ENCODE measurements at places on chromosomes 1 and 21. TPM values are rescaled to one million over a fixed set of nuclear protein-coding genes. Genes with fewer than 3 reads are reported as not detected.
A peak's percentile ranks its signal among the peaks of the same experiment; 100 is the strongest.

GRCh38 chr1:244409701-244410100 is 42.0 kb downstream of the ADSS2 start:
- no peak for DNase-seq

DNA sequence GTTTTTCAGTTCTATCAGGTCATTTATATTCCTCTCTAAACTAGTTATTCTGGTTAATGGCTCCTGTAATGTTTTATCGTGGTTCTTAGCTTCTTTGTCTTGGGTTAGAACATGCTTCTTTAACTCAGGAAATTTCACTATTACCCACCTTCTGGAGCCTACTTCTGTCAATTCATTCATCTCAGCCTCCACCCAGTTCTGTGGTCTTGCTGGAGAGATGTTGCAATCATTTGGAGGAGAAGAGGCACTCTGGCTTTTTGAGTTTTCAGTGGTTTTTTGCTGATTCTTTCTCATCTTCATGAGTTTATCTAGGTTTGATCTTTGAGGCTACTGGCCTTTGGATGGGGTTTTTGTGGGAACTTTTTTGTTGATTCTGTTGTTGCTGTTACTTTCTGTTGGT is 213.0 kb downstream of the BRINP2 start:
- no peak for DNase-seq

- peak; percentile 54 for DNase-seq
Observed at GRCh38 chr1:208557046-208557722, 313.0 kb upstream of the PLXNA2 start.

DNA sequence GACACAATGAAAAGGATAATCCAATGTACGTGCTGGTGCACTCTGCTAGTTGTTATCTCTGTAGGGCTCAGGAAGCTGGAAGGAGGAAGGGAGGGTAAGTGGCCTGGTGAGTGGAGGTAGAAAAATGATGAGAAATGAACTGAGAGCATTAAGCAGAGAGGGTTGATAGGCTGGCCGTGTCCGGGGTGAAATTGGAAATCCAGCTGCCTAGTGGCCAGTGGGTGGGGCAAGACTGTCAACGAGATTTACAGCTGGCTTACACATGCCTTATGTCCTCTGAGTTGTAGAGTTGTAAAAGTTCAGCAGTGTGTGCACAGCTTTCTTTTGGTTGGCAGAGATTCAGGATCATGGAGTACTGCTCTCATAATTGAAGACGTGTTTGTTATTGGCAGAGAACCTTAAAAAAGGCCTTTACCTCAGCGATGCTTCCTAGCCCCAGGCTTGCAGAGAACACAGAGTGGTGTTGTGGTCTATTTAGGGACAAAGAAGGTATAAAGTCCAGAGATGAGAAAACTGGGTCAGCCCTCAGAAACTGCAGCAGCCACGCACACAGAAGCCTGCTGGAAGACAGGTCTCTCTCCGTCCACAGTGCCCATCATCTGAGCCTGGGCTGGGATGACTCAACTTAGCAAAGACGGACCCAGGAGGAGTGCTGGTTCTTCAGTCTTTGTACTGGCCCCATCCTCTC is 132.4 kb downstream of the EDEM3 start:
- DNase-seq, result peak; percentile 82

Gene ABCA4
- total RNA-seq, result 0.06 TPM

Gene JAM2
- 32.9 TPM for total RNA-seq

Gene RNU1-2
- total RNA-seq, result 7,768 TPM

DNA sequence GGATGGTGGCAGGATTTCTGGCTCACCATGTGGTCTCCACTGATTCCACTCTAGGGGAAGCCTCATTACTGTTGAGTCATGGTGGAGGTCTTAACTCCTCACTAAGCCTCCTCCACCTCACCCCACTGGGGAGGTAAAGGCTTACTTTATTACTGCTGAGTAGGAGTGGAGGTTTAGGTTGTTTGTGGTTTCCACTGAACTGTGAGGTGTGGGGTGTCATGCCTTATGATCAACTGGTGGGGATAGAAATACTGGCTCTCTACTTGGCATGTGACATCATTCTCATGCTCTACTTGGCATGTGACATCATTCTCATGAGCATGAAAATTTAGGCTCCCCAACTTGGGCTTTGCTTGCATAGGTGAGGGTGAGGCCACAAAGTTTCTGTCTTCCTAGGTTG is 35.6 kb downstream of the COL6A1 start:
- no peak for DNase-seq

DNA sequence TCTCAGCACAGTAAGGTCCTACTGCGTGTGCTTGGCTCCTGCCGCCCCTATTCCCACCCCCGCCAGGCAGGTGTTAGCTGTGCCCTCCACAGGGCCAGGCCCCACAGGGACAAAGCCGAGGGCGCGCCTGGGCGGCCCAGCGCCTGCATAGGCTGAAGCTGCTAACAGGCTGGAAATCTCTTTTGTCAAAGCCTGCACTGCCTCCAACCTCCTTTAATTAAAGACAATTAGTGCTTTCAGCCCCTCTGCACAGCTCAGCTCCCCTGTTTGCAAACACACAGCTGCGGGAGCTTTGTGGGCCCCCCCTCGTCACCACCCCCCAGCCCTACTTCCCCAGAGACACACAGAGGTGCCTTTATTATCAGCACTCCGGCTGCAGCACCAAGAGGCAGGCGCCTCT is 95.9 kb downstream of the EPHB2 start:
- no peak for DNase-seq
